ENCODE measurements at places on chromosomes 2 and 18.

GRCh38 chr2:10536569-10537133, 88.5 kb upstream of the ODC1 start:
- peak; percentile 34 for DNase-seq

DNA sequence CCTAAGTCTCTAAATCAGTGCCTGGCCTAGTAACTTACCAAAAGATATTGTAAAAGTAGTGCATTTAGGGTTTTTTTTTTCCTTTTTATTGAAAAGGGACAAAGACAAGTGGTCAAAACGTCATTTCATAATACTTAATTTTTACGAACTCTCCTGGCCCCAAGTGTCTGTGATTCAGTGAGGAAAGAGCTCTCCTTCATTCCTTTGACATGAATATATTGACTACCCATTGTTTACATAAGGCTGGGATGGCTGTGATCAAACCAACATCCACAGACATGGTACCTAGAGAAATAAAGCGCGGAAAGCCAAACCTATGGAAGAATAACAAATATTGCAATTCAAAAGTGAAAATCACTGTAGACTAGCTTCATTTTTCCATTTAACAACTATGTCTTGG, 198.4 kb downstream of the BABAM2 start:
- DNase-seq = peak; percentile 44

- DNase-seq = no peak
Observed at GRCh38 chr18:31577195-31577594, 14.5 kb upstream of the TTR start.

DNA sequence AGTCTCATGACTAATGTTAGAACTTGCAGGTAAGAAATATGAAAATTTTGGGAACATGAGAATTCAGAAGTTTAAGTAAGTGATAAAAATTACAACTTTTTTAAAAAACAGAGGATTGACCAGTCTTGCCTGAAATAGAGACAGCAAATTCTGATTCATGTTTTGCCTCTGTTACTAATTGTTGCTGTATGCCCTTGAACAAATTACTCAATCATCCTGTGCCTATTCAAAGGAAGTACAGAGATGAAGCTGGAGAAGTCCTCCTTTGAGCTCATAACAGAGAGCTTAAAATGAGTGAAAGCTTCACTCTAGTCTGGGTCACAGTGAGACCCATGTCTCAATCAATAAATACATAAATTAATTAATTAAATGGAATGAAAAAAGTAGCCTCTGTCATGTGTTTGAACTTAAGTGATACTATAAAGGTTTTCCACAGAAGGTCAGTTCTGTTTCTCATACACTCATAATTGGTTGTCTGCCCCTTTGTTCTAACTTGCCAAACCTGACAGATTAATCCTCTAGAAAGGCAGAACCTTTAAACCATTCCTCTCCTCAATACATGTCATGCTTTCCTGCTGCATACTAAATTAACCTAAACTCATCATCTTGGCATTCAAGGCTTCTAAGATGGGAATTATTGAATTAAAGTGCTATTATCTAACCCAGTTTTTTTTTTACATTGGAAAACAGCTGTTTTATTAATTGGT, 374.6 kb upstream of the LRATD1 start:
- no peak for DNase-seq

- DNase-seq = peak; percentile 74
Observed at GRCh38 chr2:20443276-20443920, 3.5 kb upstream of the RHOB start.

DNA sequence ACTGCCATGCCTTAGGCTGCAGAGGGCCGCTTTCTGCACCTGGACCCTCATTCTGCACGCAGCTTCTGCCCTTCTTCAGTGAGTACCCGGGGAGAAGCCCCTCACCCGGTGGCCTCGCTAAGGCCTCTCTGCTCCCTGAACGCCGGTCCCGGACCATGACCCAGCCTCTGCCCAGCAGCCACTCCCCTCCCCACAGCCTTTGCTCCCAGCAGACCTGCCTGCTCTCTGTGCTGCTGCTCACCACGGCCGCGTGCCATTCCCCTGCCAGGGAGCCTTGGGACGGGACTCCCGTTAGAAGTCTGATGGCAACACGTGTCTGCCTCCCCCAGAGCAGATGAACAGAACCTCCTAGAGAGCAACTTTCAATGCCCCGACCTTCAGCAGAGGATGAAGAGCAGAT, 282.8 kb downstream of the NDUFA10 start:
- no peak for DNase-seq

DNA sequence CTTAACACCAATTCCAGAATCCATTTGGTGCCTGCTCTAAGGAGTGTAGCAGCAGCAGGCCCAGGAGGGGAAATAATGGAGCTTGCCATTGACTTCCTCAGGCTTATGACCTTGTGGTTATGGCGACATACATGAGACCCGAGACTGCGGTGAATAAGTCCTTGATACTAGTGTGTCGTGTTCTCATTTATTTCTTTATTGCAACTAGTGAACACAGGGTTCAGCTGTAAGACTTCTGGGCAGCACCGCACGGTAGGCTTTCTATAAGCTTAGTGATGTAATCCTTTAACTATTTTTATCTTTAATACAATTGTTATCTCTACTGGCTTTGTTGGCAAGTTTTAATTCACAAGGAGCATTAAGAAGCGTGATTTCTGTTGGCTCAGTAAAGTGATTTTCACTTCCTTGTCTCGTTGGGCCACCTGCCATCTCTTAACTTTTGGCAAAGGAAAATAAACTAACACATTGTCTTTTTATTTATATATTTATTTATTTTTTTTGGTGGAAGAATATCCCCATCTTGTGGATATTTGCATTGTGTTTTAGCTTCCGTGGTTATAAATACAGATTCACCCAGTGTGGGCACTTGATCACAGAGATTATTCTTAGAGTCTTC, 139.8 kb downstream of the LTBP1 start:
- DNase-seq = peak; percentile 68

GRCh38 chr18:63264871-63265270, 54.7 kb downstream of the BCL2 start:
- DNase-seq = no peak

DNA sequence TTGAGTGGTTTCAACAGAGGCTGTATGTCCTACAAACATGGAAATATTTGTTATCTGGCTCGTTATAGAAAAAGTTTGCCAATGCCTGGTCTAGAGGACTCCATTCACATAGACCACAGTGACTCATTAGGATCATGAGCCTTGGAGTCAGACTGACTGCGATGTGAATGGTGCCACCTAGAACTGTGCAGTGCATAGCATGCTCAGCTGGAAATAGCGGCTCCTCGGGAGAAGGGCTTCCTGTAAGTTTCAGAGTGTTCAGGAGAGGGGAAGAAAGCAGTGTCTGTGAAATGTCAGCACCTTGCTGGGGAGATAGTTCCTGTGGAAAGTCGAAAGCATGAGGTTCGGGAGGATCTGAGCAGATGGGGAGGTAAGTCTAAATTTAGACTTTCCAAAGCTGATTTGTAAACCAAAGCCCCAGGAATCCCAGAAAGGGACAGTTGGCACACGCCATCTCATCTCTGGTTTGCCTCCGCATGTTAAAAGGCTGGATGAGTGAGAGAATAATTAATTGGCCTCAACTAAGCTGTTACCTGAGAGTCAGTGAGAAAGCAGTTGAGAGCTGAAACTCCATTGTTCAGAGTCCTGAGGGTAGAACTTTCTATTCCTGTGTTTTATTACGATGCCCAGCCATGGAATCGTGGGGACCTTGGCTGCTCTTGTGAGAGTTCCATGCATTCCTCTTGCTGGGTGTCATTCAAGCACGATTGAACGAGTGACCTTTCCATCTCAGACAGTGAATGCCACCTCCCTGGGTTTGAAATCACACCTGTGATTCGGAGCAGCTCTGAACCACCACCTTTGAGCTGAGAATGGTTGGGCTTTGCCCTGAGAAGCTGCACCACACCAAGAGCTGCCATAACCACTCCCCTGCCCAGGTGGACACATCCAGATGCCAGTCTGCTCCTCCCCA, 99.5 kb downstream of the MAPK4 start:
- DNase-seq = peak; percentile 29

DNA sequence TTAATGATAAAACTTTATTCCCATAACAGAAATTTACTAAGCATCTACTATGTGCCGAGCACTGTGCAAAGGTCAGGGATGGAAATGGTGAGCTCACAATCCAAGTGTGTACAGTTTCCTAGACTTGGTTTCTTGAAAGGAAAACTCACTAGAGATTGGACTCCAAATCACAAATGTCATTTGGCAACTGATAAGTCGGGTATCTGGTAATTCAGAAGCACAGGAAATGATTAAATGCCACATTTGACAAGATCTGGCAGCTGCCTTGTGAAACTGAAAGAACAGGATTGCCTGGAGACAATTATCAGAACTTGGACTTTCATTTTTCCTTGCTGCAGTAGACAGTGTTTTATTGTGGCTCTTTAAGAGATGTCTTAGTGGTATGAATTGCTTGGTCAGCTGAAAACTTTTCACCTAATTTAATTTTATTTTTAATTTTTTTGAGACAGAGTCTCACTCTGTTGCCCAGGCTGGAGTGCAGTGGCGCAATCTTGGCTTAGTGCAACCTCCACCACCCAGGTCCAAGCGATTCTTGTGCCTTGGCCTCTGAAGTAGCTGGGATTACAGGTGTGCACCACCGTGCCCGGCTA, 19.2 kb downstream of the ITGA6 start:
- DNase-seq = no peak

GRCh38 chr2:227186751-227187150, 22.3 kb downstream of the COL4A3 start:
- DNase-seq = peak; percentile 30

DNA sequence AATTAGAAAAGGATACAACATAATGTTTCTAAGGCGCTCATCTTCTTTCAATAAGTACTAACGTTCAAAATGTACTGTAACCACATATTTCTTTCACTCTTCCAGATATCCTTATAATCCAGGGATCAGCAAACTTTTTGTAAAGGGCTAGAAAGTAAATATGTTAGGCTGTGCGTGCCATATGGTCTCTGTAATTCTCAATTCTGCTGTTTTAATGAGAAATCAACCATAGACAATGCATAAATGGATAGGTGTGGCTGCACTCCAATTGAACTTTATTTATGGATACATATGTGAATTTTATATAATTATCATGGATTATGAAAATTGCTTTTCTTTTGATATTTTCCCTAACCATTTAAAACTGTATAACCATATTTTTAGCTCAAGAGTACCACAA, 459.4 kb downstream of the EPHA4 start:
- DNase-seq = no peak

DNA sequence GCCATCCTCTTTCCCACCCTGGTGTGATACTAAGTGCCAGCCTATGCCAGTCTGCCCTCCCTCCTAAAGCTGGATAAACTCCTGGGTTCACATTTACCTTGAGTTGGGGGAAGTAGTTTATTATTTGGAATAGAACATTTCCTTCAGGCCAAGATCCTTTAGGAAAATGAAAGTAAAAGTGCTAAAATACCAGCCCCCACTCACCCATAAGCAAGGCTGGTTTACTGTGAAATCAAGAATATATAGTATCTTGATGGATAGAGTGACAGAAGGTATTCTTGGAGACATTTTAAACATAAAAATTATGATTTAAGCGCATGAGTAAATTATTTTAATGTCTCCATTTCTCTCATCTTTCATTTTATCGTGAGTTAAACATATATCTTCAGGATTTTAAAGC, 27.1 kb downstream of the ZNF532 start:
- DNase-seq = no peak

GRCh38 chr2:217412721-217413120, 552.9 kb upstream of the TNP1 start:
- peak; percentile 61 for DNase-seq

GRCh38 chr2:69916106-69916505, 1.2 kb downstream of the MXD1 start:
- DNase-seq = no peak

- no peak for DNase-seq
Observed at GRCh38 chr18:13241083-13241892, 22.7 kb downstream of the LDLRAD4 start.

DNA sequence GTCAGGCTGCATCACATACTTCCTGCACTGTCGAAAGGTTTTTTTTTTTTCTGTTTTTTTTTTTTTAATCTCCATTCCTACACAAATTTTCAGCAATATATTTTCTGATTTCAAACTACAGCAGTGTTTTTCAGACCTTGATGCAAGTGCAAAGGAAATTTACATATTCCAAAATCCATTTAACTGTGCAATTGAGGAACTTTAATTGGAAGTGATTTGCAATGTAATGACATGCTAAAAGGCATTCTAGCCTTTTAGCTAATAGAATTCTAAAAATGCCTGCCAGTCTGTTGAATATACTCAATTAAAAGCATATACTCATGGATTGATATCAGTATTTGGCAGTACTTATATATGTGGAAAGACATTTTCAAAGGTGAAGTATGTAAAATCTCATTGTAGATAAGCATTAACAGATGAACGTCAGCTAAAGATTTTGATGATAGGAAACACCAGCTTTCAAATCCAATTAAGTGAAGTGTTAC, 210.5 kb downstream of the OTX1 start:
- DNase-seq = no peak

- no peak for DNase-seq
Observed at GRCh38 chr2:84539729-84540128, 23.4 kb downstream of the DNAH6 start.
